CD14-positive monocyte (primary cell): ENCODE measurements at places on chromosomes 1 and 21.

- no peaks in the 10 kb centered on the region for H3K27me3 ChIP-seq
- no peak for DNase-seq
- H3K27ac ChIP-seq, result no peak overlapping the region
- no peaks in the 10 kb centered on the region for H3K36me3 ChIP-seq
- H3K4me3 ChIP-seq, result no peak overlapping the region
- H3K4me1 ChIP-seq, result no peaks in the 10 kb centered on the region
Measured at GRCh38 chr1:162133566-162133965, 64.1 kb downstream of the NOS1AP start.

- DNase-seq, result no peak
- H3K36me3 ChIP-seq, result no peaks in the 10 kb centered on the region
- no peaks in the 10 kb centered on the region for H3K27me3 ChIP-seq
- no peaks in the 10 kb centered on the region for H3K4me1 ChIP-seq
Measured at GRCh38 chr1:15107911-15108310, 45.6 kb upstream of the TMEM51 start.

GRCh38 chr1:28801461-28801860 is 10.5 kb upstream of the OPRD1 start:
- H3K4me1 ChIP-seq, result no peaks in the 10 kb centered on the region
- DNase-seq, result no peak
- no peaks in the 10 kb centered on the region for H3K36me3 ChIP-seq
- H3K27ac ChIP-seq, result no peak overlapping the region
- H3K27me3 ChIP-seq, result no peaks in the 10 kb centered on the region

GRCh38 chr1:206590025-206590758 is 22.1 kb downstream of the EIF2D start:
- H3K27ac ChIP-seq, result peak overlapping the region; percentile 10
- no peaks in the 10 kb centered on the region for H3K4me1 ChIP-seq
- DNase-seq, result no peak
- H3K36me3 ChIP-seq, result peaks cover 77% of the 10 kb centered on the region
- H3K4me3 ChIP-seq, result no peak overlapping the region

- H3K27me3 ChIP-seq, result peaks cover 3% of the 10 kb centered on the region
- no peaks in the 10 kb centered on the region for H3K4me1 ChIP-seq
- H3K4me3 ChIP-seq, result no peak overlapping the region
- no peaks in the 10 kb centered on the region for H3K36me3 ChIP-seq
- no peak for DNase-seq
Measured at GRCh38 chr1:115325874-115326273, 12.2 kb downstream of the NGF start.
